Activated CD4-positive, alpha-beta T cell treated with anti-CD3 and anti-CD28 coated beads for 36 hours (primary cell): ENCODE measurements at places on chromosomes 6 and 20.
A peak's percentile ranks its signal among the peaks of the same experiment; 100 is the strongest.

- DNase-seq, result no peak
These were observed 86.1 kb downstream of the FOXC1 start for GRCh38 chr6:1695546-1696462.

GRCh38 chr6:107740496-107741190 lies 83.5 kb downstream of the SCML4 start:
- DNase-seq, result peak; percentile 53

GRCh38 chr6:148325316-148326068 lies 17.1 kb upstream of the SASH1 start:
- DNase-seq, result no peak

- DNase-seq, result no peak
These were observed 76.1 kb downstream of the IRF4 start for GRCh38 chr6:467671-468082.

DNA sequence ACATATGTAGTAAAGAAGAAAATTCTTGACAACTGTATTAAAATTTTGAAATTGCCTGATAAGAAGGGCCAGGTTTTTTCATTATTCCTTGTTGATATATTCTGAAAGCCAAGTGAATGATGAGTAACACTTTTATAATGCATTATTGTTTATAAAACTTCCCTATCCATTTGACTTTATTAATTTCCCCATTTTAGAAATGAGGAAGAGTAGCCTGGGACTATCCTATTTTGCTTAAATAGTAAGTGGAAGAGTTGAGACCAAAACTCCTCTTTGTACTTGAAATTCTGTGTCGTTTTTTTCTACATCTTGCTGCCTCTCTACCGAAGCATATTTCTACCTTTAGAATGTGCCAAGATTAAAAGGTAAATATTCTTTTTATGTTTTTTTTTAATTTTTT lies 39.7 kb downstream of the TRMT11 start:
- DNase-seq, result no peak

GRCh38 chr6:22681761-22682160 lies 112.4 kb downstream of the HDGFL1 start:
- no peak for DNase-seq

GRCh38 chr6:92271091-92271490 lies 1148.3 kb downstream of the EPHA7 start:
- DNase-seq, result no peak

DNA sequence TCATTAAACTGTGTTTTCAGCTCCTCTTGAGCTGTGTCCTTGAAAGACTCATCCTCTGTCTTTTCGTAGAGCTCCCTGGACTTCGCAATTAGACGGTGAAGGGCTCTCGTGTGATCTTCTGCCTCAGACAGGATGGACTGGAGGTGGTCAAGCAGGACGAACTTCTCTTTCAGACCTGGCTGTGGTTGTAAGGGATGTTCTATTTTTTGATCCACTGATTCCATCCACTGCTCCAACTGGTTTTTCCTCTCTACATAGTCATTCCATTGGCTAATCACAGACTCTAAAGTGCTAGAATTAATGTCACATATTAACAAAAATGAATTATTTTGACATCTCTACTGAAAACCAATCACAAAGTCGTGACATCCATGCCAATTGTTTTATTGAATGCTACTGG lies 250.1 kb downstream of the SYNE1 start:
- DNase-seq, result no peak

GRCh38 chr20:8375898-8376297 lies 243.8 kb downstream of the PLCB1 start:
- DNase-seq, result no peak

DNA sequence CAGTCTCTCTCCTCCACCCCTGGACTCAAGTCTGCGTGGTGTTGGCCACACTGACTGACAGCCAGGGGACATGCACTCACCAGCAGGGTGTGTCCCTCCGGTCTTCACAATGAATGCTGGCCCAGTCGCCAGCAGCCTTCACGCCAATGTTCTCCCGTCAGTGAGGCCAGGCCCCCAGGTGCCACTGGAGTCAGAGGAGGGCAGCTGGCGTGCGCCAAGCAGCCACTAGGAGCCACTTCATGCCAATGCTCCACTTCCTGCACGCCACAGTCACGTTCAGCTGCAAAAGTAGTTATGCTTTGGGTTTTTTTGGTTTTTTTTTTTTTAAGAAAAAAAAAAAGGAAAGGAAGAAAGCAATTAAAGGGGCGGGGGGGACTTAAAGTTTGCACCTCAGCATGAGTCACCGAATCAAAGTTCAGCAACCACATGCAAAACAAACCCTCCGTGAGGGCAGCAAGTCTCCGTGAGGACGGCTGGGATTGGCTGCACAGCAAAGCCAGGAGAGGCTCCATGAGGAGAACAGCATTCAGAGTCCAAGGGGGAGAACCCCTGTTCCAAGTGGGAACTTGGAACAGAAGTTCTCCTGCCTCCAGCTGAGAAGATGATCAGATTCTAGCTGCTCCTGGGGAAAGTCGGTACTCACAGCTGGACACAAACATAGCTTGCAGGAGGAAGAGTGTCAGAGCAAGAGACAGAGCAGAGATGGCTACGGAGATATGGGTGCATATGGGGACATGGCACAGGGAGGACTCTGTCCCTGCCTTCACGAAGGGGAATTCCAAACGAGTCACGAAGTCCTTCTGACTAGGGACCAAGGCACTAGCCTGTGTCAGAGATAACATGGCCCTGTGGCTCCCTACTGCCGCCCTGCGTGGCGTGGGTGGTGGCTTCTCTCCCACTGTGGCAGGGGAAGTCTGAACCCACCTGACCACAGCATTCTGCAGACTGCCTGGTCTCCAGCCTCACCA lies at the start of gene ZC3H12D:
Gene ZC3H12D (minus strand): TSS at position 282 of the 968 bp plus-strand sequence. CDS start 10,471 bp downstream, outside the sequence.
- DNase-seq, result peak; percentile 92

DNA sequence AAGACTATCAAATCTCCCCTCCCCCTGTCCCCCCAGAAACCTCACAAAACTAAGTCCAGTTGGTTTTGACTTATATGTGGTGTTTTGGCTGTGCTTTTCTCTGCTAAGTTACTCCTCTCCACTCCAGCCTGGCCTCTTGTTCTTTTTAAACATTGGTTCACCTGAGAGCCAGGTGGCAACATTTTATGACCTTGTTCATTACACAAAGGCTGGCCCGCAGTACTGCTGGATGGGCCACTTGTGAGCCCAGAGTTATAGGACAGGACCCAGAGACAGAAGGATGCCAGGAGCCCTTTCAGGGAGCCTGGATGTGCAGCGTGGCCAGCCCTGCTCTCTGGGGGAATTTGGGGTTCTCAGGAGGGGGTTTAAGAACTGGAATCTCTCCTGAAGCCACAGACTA lies 90.0 kb downstream of the RAMACL start:
- no peak for DNase-seq

DNA sequence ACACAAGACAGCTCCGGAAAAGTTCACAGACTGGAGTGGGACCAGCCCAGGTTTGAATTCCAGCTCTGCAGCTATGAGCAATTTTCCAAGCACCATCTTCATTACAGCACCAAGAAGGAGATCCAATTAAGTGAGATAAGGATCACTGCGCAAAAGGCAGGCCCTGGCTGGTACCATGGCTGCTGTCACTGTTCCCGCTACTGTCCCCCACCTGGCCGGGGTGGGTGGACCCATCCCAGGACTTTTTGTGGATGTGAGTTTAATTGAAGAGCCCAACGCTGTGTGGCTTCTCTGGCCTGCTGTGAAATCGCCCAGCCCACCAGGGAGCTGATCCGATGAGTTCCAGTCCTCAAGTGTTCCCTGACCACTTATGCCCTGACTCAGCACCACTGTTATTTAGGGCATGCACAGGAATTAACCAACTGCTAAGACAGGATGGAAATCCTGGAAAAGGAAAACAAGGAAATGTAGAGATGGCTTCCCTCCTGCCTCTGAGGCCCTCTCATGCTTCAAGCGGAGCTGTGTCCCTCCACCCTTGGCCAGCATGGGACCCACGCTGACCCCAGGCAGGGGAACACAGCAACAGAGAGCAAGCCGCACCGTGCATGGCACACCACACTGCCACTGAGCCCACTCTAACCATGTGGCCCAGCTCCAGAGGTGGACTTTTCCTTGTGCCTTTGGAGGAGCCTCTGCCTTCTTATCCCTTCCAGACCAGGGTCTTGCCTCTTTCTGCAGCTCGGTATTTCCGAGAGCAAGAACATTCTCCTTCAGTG lies 150.0 kb upstream of the CST7 start:
- no peak for DNase-seq

- DNase-seq, result no peak
These were observed 47.2 kb upstream of the PLCB4 start for GRCh38 chr20:9021699-9022098.

- no peak for DNase-seq
These were observed 11.9 kb downstream of the NT5E start for GRCh38 chr6:85461798-85462170.

DNA sequence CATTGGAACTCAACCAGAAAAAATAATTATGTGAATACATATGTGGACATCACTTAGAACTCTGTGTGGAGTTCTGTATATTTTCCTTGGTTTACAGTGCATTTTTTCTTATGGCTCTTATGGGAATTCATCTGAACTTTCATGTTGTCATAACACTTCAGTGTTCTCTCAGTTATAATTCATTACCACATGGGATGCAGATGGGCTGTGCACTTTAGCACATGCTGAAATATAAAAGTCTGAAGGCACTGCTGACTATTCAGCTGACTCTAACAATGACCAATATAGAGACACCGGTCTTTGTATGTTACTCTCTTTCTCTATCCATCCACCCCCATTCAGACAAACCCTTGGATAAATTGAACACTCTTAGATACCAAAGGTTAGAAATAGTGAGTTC lies 29.3 kb downstream of the GRIK2 start:
- no peak for DNase-seq

GRCh38 chr6:107144666-107145065 lies 29.4 kb upstream of the BEND3 start:
- no peak for DNase-seq

- DNase-seq, result peak; percentile 41
These were observed 7.7 kb upstream of the ZKSCAN8 start for GRCh38 chr6:28134015-28134414.
